ENCODE measurements at places on chromosomes 12 and 14.

DNA sequence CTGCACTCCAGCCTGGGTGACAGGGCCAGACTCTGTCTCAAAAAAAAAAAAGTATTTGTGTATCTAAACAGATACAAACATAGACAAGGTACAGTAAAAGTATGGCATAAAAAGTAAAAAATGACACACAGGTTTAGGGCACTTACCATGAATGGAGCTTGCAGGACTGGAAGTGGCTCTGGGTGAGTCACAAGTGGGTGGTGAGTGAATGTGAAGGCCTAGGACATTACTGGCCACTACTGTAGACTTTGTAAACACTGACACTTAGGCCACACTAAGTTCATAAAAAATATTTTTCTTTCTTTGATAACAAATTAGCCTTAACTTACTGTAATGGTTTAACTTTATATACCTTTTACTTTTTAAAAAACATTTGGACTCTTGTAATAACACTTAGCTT is 38.0 kb upstream of the EIF5 start:
- DNase-seq = peak; percentile 14

- no peak for DNase-seq
These were observed 54.9 kb upstream of the PPP2R5C start for GRCh38 chr14:101706509-101707067.

- DNase-seq = no peak
These were observed 144.2 kb downstream of the C12orf75 start for GRCh38 chr12:105474672-105475071.

DNA sequence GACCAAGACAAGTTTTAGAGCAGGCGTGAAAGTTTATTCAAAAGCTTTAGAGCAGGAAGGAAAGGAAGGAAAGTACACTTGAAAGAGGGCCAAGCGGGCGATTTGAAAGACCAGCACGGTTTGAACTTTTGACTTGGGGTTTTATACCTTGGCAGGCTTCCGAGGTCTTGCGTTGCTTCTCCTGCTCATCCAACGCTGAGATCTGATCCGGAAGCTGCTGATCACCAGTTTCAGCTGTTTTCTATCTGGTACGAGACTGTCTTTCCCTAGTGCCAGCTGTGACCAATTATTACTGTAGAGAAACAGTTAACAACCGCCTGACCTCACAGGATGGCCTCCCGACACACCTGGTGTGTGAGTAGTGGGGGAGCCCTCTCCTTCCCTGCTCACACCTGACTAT is 20.6 kb upstream of the SNRPF start:
- DNase-seq = no peak

Measured in kidney glomerular epithelial cell (primary cell).